ENCODE measurements at places on chromosomes 12 and 14.

- DNase-seq, result no peak
Measured at GRCh38 chr14:27927519-27927918, 839.1 kb upstream of the FOXG1 start.

DNA sequence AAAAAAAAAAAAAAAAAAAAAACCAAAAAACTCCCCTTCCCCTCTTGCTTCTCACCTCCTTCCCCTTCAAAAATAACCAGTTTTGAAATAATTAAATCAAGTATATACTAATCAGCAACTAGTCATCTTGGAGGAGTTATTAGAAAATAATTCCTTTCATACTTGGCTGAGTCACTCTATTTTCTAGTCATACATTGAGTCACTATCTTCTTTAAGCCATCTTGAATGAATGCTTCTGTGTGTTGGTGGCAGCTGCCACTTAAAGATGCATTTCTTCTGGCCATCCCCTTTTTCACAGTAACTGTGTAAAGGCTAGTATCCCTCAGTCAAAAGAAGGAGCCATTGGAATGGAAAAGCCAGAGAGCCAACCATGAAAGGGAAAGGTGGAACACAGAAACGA lies 84.2 kb upstream of the TMEM263 start:
- no peak for DNase-seq

DNA sequence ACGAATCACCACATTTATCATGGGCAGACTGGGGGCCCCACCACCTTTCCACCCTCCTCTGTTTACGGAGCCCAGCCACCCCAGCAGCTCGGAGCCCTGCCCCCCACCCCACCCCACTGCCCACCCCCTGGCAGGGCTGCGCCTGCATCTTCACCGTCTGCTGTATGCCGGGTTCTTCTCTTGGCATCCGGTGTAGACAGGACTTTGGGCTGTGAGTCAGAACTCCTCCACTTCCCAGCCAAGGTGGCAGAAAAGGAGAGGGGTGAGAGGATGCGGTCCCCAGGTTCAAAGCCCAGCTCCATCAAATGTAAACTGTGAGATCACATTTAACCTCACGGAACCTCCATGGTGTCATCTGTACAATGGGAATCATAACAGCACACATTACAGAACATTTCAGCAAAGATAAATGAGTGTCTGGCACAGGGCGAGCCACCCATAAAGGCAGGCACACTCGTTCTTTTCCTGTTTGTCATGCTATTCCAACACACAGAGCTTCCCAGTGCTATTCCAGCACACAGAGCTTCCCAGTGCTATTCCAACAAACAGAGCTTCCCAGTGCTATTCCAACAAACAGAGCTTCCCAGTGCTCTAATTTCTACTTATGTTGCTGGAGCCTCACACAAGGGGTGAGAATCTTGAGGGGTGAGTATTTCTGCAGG lies 292.7 kb upstream of the RTL1 start:
- no peak for DNase-seq

DNA sequence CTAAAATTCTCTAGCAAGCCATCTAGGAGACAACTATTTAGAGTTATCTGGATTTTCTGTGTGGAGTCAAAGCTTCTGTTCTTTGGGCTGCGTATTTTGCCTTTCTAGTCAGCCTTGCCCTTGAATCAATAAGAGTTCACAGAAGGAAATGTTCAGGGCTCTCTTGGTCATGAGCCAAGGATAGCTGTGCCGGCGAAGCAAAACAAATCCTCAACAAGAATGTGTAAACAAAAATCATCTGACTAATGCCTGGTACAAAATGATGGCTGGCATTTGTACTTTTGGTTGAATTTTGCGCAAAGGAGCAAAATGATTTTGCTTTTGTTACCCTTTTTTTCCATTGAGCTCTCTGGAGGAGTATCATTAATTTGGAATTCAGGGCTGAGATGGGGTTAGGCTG lies 171.1 kb downstream of the DACT1 start:
- DNase-seq, result no peak

- no peak for DNase-seq
Measured at GRCh38 chr12:66666481-66666880, 12.4 kb downstream of the GRIP1 start.

DNA sequence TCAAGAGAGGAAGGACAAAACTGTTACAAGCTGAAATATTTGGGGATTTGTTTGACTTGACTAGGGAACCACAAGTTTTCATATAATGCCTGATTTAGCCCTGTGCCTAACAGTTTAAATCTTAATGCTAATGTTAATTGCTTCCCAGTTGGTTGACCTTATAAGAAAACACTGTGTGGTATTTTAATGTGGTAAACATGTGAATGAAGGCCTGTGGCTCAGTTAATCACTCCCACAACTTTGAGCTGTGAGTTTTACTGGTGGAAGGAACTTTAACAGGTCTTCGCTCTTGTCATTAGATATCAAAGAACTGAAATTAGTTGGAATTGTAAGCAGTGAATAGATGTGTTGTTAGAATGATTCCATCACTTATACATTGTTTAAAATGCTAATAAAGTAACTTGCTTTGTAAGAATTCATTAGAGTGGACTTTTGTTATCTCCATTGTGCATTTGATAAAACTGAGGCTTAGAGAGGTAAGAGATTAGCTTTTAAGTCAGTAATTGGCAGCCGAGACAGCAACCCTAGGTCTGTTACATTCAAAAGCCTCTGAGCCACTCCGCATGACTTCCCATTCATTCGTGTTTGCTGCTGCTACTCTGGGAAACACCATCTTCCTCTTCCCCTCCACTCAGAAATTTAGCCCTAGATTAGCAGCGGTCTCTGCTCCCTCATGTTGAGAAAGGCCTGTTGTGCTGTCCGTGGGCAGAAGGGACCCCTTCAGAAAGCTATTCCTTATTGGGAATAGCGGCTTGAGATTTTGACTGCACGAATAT lies 1.0 kb upstream of the TBK1 start:
- DNase-seq, result no peak

- peak; percentile 23 for DNase-seq
Measured at GRCh38 chr12:47408171-47408871, 297.5 kb downstream of the RPAP3 start.

GRCh38 chr14:38290601-38291188 lies 34.8 kb upstream of the CLEC14A start:
- DNase-seq, result no peak

GRCh38 chr12:40733871-40734270 lies 41.6 kb downstream of the CNTN1 start:
- no peak for DNase-seq
